Mesothelial cell of epicardium (in vitro differentiated cells): ENCODE measurements at places on chromosomes 6 and 20. TPM values are rescaled to one million over a fixed set of nuclear protein-coding genes. Genes with fewer than 3 reads are reported as not detected.

DNA sequence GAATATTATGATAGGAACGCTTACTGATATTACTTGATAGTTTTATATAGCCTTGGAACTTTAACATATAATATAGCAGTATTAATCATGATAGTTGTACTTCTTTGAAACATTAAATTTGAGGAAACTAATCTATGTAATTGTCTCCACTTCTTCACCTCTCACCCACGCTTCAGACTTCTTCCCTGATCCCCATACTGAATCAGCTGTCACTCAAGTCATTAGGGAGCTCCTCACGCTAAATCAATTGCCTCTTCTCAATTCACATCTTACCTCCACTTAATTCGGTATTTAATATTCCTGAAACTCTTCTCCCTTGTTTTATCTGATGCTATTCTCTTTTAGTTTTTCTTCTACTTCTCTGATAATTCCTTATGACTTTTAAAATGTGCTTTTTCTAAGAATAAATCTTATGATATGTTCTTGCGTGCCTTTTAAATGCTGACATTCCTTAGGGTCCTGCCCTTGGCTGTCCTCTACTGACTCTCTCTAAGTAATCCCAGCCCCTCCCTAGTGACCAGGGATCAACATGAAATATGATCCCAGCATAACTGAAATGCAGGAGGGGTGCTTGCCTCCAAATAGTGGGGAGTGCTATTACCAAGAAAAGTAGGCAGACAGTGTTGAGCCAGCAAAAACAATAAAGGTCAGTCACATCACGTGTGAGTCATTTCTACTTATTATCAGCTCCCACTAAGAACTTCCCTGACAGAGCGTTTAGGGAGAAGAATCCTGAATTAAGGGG is 9.9 kb downstream of the ANKRD66 start:
- DNase-seq = no peak

DNA sequence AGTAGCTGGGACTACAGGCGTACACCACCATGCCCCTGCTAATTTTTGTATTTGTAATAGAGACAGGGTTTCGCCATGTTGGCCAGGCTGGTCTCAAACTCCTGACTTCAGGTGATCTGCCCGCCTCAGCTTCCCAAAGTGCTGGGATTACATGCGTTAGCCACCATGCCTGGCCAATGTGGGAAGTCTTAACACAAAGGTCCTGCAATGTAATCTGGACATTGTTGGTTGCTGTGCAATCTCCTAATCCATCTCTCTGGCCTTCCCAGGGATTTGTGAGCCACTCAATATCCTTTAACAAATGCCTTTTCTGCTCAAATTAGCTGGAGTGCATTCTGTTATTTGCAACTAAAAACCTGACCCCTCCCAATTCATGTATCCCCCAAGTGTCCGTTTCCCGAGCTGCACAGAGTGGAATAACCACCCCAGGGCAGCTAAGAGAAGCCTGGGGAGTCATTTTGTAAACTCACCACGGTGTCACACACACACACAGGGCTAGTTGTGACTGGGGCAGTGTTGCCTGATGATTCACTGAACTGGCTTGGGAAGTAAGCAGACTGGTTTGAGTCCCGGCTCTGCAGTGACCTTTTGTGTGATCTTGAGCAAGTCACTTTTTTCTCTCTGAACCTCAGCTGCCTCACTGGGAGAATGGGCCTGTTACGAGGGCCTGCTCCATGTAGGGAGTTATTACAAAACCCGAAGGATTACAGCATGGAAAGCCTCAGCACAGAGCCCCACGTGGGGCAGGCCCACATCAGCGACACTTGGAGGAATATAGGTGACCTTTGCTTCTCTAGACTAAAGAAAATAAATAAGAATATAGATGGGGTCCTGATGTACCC is 152.3 kb downstream of the ZMYND8 start:
- no peak for DNase-seq

- DNase-seq = no peak
These were observed 49.3 kb downstream of the SLC35F1 start for GRCh38 chr6:117956386-117956785.

DNA sequence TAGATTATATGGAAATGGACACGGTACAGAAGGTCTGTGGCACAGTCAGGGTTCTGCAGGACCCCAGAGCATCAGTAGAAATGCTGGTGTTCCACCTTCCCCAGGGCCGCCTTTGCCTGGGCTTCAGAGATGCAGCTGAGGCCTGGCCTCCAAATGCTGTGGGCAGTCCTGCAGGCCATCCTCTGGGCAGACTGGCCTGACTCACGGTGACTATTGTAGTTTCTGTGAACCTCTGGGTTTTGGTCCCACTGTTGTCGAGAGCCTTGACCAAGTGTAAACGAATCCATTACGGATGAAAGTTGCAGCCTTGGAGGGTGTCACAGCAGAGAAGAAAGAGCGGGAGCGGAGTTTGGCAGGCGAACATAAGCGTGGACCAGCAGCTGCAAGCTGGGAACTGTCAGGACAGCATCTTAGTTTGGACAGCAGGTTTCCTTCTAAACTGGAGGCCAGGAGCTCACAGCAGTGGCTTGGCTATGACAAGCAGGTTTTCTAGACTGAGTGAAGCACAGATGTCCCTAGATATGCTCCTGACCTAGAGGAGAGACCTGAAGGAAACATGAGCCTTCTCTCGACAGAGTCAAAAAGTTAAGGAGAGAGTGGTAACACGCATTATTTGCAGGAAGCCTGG is 46.2 kb upstream of the BCLAF1 start:
- DNase-seq = no peak

DNA sequence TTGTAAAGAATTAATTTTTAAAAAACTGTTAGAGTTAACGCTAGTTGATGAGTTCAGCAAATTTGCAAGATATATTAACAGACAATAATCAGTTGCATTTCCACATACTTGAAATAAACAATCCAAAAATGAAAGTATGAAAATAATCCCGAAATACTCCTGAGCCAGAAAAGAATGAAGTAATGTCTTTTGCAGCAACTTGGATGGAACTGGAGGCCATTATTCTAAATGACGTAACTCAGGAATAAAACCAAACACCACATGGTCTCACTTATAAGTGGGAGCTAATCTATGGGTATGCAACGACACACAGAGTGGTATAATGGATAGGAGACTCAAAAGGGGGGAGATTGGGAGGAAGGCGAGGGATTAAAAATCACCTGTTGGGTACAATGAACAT is 872.9 kb upstream of the GJE1 start:
- DNase-seq = no peak

DNA sequence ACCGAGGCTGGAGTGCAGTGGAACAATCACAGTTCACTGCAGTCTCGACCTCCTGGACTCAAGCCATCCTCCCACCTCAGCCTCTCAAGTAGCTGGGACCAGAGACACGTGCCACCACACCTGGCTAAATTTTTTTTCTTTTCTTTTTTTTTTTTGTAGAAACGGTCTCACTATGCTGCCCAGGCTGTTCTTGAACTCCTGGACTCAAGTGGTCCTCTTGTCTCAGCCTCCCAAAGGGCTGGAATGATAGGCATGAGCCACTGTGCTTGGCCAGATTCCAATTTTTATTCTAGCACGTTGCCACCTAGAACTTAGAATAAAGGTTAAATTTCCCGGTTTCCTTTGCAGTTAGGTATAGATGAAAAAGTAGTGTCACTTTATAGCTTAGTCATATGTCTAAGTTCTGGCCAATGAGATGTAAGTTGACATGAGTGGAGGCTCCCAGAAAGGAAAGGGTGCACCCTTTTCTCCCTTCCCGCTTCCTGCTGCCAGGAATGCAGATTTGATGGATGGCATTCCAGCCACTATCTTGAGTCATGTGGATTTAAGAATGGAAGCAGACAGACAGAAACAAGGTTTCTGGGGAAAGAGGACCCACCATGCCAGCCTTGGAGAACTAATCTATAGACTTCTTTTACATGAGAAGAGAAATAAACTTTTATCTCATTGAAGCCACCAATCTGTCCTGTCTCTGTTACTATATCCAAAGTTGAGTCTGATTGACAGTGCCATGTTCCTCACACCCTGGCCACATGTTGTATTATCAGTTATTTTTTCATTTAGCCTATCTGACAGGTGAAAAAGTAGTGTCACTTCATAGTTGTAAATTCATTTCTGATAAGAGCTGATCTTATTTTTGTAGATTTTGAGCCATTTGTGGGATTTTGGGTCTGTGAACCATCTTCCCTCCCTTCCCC is 60.6 kb upstream of the NCOA3 start:
- no peak for DNase-seq

GRCh38 chr6:36052097-36052496 is 24.5 kb downstream of the MAPK14 start:
- DNase-seq = no peak

GRCh38 chr6:81863123-81863522 is 110.6 kb upstream of the TENT5A start:
- DNase-seq = no peak

- no peak for DNase-seq
These were observed 789.1 kb upstream of the HS3ST5 start for GRCh38 chr6:115131709-115132490.

DNA sequence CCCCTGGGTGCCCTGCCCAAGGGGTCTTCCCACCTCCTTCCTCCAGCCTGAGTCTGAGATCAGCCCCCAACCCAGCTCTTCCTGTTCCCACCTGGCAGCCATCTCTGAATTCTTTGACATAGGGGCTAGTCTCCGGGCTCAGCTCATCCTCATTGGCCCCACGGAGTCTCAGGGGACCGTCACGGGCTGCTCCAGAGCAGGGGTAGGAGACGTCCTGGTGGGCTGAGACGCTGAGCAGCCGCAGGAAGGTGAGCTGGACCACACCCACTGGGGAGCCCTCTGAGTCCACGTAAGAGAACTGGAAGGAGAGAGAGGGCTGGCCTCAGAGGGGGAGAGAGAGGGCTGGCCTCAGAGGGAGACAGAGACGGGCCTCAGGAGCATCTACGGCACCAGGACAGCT is 28.1 kb downstream of the COL11A2 start:
- DNase-seq = no peak

DNA sequence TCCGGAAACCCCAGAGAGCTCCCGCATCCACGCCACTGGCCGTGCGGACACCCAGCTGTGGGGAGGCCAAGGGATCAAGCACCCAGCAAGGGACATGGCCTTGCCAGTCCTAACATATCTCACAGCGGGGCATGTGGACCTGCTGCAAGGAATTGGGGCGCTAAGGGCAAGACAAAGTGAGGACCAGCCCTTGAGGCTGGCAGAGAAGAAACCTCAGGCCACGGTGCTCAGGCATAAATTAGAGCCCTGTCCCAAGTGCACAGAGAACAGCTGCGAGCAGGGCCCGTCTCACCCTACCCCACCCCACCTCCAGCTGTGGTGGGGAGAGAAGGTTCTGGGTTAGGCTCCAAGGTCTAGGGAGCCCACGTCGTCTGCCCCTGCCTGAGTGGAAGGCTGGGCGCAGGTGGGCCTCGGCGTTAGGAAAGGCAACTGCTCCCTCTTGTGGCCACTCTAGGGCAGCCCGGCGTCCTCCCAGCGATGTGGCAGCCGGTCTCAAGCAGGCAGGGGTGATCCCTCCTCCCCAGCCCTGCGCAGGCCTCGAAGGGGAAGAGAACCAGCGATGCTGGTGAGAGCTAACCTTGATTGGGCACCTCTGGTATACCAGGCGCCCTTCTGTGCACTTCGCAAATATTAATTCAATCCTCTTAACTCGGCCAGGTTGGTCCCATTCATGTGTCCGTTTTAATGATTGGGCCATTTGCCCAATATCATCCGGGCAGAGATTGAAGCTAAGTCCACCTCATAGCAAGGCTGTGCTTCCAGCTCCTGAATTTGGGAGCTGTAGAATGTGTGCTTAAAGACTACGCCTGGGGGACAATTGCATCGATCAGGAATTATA is 235.8 kb downstream of the NFATC2 start:
- peak; percentile 92 for DNase-seq

GRCh38 chr6:107692351-107692750 is 131.8 kb downstream of the SCML4 start:
- no peak for DNase-seq

DNA sequence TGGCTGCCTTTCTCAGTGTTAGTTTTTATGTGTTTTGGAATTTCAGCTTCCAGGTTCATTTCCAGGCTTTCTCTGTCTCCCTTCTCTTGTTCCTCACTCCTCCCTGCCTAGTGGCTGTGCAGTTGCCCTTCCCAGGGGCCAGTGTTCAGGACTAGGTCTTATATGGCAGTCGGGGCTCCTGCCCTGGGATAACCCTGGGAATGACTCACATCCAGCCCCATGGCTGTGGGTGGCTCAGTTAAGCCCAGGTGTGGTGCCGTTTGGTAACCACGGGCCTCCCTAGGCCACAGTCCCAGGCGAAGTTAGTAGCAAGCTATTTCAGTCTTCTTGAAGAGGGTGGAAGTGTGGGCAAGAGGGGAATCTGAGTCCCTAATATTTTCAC is 57.4 kb upstream of the DDR1 start:
- DNase-seq = no peak

DNA sequence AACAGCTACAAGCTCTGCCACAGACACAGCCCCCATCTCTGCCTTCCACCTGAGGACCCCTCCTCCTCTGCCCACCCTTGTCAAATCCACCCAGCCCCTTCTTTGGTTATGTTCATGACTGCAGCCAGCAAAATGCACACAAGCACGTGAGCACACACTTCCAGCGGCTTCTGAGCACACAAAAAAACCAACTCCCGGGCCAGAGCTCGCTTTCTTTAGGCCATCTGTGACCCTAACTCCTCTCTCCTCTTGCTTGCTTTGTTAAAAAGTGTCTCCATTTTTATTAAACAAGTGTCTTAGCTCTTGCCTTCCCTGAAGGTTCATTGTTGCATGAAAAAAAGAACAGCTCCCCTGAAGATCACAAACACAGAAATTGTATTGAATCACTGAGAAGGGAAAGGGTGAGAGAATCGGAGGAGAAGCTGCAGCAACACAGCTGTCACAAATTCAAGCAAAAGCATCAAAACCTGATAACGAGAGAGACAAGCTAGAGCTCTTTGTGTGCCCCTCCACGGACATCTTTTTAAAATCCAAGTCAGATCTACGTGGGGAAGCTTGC is 142.1 kb downstream of the CD83 start:
- no peak for DNase-seq

GRCh38 chr6:163985710-163986109 is 571.2 kb downstream of the QKI start:
- no peak for DNase-seq

DNA sequence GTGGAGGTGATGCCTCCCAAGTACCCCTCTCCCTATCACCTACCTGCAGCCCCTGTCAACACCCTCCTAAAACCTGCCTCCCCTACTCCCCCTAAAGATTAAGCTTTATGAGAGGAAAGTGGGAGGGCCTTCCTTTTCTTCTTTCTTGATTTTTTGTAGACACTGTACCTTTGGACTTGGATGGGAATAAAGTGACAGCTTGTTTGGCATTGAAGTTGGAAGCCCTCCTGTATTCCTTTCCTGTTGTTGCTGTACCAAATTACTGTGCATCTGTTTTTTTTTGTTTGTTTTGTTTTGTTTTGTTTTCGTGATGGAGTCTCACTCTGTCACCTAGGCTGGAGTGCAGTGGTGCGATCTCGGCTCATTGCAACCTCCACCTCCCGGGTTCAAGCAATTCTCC is 99.3 kb upstream of the NFATC2 start:
- DNase-seq = no peak

The TRAM2 gene
- total RNA-seq = 21.7 to 22.1 TPM (median 21.8 TPM) in 3 replicates

The EFCAB8 gene
- total RNA-seq = 0.11 to 0.51 TPM (median 0.47 TPM) in 3 replicates

The TRIM10 gene
- not detected in 3 replicates for total RNA-seq

The CEP250 gene
- total RNA-seq = 65.5 to 69.6 TPM (median 68.4 TPM) in 3 replicates

The PLCB4 gene
- total RNA-seq = 14.0 to 15.6 TPM (median 15.1 TPM) in 3 replicates

The PI16 gene
- not detected in 3 replicates for total RNA-seq

The HCRTR2 gene
- total RNA-seq = 0.11 to 0.18 TPM in 2 of 3 replicates, not detected in the other

The FLRT3 gene
- total RNA-seq = 98.6 to 101 TPM (median 98.6 TPM) in 3 replicates

The TRIM15 gene
- not detected in 3 replicates for total RNA-seq

The KCNK5 gene
- 2.5 to 2.9 TPM (median 2.7 TPM) in 3 replicates for total RNA-seq

The GHRH gene
- not detected in 3 replicates for total RNA-seq

The UBE2J1 gene
- total RNA-seq = 32.2 to 35.0 TPM (median 34.2 TPM) in 3 replicates

The VNN1 gene
- total RNA-seq = not detected in 3 replicates

The SLC22A23 gene
- total RNA-seq = 24.3 to 25.0 TPM (median 24.5 TPM) in 3 replicates
